ENCODE measurements at places on chromosomes 16 and 17.

- no peak for DNase-seq
Observed at GRCh38 chr17:72943826-72944689, 148.4 kb downstream of the SLC39A11 start.

GRCh38 chr16:19486750-19487325, 35.1 kb downstream of the GDE1 start:
- no peak for DNase-seq

- DNase-seq = no peak
Observed at GRCh38 chr16:87435372-87436224, 43.5 kb downstream of the MAP1LC3B start.

DNA sequence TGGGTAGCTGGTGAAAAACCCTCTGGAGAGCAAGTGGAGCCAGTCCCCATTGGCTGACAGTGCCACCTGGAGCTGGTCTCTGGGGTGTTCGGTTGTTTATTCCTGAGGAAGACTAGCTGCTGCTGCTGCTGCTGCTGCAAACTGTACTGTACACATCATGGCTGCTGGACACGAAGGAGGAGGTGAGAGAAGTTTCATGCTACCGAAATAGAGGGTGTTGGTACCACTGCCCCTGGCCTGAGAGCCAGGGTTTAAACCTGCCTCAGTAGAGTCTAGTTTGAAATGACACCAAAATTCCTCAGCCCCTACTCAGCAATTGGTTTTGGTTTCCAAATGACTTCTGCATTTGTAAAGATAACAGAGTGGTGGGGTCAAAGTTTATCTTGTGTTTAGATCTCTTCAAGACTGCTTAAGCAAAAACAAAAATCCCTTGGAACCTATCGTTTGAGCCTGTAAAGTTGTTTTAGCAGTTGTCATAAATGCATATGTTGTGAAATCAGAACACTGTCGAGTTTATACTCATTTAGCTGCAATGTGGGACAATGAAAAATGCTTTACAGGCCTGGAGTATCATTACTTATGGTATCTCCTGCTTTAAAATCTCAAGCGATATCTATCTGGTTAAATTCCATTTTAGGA, 40.8 kb downstream of the CYB5B start:
- DNase-seq = no peak

- peak; percentile 30 for DNase-seq
Observed at GRCh38 chr17:30969989-30970830, 629 bp upstream of the RNF135 start.

- DNase-seq = no peak
Observed at GRCh38 chr16:86077243-86077940, 178.4 kb downstream of the IRF8 start.

GRCh38 chr16:66572356-66572755, 6.1 kb downstream of the CMTM1 start:
- DNase-seq = no peak

GRCh38 chr17:33334703-33335102, 41.6 kb upstream of the ASIC2 start:
- DNase-seq = no peak

DNA sequence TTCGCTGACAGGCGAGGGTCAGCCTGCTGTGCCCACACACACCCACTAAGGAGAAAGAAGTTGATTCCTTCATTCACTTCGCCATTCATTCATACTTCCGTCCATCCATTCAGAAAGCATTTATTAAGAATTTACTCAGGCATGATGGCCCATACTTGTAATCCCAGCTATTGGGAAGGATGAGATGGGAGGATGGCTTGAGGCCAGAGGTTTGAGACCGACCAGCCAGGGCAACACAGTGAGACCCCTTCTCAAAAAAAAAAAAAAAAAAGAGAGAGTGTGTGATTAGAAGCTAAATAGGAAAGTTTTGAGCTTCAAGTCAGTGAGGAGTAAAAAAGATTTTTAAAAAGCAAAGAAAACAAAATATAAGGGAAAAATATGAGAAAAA, 8.7 kb downstream of the CES2 start:
- no peak for DNase-seq

- no peak for DNase-seq
Observed at GRCh38 chr17:80882323-80882722, 109.3 kb upstream of the CHMP6 start.

- no peak for DNase-seq
Observed at GRCh38 chr16:10871157-10871991, 5.6 kb upstream of the CIITA start.

DNA sequence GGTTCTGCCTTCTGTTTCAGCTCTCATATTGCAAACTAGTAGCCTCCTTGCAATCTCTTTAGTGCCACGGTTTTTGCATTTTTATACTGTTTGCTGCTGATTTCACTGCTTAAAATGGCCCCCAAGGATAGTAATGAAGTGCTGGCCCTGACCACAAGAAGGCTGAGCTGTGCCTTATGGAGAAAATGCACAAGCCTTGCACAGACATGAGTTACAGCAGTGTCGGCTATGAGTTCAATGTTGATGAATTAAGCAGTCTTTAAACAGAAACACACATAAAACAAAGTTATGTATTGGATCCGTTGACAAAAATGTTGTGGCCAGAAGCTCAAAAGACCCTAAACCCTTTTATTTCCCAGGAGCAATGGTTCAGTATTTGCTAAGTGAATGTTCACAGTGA, 210.6 kb upstream of the DYNLRB2 start:
- no peak for DNase-seq

DNA sequence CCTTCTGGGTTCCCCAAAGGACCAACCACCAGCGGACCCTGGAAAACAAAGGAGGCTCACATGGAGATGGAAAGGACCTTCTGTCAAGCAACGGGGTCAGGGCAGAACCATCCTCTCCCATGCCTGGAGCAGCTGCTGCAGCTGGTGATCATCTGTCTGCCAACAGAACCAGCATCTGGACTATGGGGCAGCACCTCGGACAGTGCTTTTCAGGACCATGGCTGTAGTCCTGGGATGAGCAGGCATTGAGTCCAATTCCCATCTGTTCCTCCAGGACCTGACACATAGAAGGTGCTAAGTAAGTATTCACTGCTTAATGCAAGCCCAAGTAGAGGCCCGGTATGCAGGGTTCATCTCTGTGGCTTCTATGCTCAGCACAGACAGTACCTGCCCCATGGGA, 304.7 kb downstream of the XYLT1 start:
- no peak for DNase-seq

DNA sequence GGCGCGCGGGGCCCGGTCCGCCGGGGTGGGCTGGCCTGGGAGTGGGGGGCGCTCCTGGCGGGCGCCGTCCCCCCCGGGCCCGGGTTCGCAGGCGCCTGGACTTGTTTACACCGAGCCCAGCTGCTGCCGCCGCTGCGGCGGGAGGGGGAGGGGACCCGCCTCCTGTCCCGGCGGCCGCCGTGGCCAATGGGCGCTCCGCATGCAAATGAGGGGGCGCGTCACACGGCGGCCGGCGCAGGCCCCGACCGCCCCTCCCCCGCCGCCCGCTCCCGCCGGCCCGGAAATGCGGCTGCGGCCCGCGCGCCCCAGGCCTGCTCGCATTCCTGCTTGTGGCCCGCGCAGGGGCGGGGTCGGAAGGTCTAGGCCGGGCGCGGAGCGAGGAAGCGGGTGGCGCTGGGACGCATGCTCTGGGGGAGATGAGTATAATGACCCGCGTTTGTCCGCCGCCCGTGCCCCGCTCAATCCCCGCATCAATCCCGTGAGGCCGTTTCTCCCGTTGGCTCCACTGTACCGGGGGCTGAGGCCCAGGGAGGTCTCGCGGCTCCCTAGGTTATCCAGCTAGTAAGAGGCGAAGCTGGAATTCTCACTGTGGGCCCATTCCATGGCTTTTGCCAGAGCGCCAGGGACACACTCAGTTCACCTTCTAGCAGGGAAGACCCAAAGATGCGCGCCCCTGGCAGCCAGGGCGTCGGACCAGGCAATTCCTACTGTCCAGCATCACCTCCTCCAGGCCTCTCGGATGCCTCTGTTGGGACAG, at the start of gene YPEL3:
Gene YPEL3, minus strand, starts transcription at position 109 of the 757 bp plus-strand sequence. CDS start 731 bp downstream, outside the sequence.
- DNase-seq = peak; percentile 92

DNA sequence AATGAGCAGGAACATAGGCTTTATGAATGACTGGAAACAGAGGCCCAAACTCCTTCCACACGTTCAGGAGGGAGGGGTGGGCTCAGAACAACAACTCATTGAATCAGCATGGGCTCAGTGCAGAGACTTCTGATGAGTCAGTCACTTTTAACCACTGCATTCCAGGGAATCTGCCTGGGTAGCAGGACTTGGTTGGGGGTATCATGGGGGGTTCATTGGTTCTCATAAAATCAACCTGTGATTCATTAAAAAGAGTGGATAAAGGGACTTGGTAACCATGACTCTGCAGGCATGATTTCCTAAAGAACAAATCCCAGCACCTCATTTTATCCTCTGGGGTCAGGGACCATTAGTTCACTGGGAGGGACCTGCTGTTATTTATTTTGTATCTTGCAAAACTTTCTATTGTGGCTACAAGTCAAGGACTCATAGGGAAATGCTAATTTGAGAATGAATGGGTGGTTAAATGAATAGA, 13.8 kb downstream of the ITGB3 start:
- no peak for DNase-seq

DNA sequence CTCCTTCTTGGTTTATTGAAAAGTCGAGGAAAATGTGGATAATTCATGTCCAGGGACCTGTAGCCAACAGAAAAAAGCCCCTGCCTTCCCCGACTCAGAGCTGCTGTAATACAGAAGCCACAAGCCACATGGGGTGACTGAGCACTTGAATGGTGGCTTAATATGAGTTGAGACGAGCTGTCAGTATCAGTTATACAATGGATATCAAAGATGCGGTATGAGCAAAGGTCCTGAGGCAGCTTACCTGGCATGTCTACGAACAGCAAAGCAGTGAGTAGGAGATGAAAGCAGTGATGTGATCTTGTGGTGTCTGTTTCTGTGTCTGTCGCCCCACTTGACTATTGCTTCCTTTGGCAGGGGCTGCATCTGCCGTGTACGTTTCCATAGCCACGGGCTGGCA, 12.2 kb upstream of the RMI2 start:
- DNase-seq = no peak

DNA sequence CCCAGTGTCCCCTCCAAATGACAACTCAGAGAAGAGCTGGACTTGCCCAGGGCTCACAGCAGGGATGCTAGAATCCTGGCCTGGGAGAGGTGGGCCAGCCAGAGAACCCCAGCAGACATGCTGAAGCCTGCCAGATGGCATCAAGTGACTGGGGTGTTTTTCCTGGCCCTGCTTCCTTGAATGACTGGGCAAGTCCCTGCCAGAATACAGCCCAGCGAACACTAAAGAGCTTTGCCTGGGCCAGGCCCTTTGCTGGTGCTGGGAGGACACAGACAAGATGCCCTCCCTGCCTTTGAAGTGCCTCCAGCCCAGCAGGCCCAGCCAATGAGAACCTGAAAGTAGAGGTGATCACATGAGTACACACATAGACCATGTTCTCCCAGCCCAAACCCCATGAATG, 11.5 kb downstream of the ZNF319 start:
- peak; percentile 66 for DNase-seq

DNA sequence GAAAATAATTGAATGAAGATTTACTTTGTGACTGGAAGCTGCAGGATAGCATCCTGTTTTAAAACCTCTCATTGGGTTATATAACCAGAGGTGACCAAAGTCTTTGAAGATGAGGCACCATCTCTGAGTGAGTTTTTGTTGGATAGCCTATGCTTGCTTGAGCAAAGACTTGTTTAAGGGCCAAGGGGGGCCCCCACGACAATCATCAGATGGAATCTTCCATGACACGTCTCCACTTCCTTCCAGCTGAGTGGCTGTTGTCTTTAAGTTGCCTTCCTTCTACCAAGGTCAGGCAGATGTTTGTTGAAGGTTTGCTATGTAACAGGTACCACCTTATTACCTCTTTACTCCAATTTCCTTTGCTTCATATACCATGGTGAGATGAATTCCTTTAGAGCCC, 188.8 kb downstream of the PRKCA start:
- DNase-seq = no peak

DNA sequence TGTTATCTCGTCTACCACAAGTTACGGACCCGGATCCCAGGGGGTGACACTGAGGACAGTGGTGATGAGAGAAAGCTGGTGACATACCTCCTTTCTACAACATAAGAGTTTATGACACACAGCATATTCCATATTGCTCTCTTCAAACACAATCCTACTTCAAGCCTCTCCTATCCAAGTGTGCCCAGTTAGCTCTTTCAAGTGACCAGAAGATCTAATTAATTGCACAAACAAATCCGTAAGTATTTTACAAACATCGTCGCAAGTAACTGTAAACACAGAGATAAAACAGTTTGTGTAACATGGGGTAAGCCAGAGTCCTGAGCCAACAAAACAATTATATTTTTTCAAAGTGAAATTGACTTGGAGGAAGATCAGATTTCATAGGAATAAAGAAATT, 235.0 kb downstream of the CHD9NB start:
- no peak for DNase-seq
